ENCODE measurements at places on chromosomes 11 and 22.

GRCh38 chr11:33857933-33858371 is 33.9 kb downstream of the LMO2 start:
- DNase-seq = peak; percentile 69

GRCh38 chr11:67640021-67640757 is 626 bp upstream of the TBX10 start:
- peak; percentile 33 for DNase-seq

DNA sequence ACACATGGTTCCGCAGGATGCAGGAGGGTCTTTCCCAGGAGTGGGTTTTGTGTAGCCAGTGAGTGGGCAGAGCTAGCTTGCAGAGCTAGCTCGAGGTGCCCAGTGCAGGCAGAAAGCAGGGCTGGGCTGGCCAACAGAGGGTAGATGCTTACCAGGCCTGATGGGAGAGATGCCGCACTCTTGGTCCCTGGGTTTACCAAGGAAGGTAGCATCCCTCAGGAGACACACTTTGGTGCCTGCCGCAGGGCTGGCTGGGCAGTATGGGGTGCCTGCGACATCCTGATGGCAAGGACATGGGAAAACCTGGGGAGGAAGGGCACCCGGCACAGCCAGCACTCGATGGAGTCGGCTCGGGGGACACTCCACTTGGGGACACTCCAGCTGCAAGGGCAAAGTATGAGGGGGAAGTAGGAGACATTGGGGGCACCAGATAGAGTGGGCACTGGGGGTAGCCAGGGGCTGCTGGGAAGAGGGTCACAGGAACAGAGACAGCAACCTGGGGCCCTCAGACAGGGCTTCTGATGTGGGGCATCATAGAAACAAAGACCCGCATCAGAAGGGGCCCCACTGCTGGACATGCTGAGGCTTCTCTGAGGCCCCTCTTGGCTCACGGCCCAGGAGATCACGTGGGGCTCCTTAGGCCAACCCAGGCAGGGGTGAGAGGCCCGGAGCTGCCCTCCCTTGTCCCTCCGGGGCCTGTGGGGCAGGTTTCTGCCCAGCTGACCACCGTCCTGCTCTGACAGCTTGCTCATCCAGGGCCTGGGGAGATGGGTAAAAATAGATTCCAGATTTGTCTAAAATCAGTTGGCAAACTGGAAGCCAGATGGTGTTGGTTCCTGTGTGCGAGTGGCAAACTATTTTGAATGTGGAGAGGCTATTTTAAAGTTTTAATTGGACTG is 89.8 kb downstream of the MORC2 start:
- DNase-seq = no peak

DNA sequence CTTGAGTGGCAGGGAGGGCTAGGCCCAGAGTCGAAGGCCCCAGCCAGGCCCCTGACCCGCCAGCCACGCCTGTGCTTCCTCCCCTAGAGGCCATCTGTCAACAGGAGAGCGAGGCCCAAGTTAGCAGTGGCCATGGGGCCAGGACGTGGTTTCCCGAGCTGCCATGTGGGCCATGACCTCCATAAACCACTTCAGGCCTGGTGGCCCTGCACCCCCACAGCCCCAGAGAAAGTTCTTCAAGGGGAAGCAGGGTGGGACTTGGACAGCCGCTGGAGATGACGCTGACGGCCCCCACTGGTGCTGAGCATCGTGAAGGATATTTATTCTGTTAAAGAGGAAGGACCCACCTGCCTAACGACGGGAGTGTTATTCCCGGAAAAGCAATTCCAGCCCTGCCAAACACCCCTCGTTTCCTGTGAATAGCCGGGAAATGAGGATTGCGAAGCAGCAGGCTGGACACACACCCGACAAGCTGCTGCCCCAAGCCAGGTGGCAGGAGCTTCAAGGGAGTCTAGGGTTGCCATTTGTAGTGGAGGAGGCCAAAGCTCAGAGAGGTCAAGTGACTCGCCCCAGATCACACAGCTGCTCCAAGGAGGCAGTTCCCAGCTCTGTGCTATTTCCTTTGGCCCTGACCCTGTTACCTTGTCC is 12.8 kb downstream of the PRR5 start:
- no peak for DNase-seq

- DNase-seq = peak; percentile 59
Observed at GRCh38 chr11:8192016-8192895, 23.4 kb upstream of the RIC3 start.

DNA sequence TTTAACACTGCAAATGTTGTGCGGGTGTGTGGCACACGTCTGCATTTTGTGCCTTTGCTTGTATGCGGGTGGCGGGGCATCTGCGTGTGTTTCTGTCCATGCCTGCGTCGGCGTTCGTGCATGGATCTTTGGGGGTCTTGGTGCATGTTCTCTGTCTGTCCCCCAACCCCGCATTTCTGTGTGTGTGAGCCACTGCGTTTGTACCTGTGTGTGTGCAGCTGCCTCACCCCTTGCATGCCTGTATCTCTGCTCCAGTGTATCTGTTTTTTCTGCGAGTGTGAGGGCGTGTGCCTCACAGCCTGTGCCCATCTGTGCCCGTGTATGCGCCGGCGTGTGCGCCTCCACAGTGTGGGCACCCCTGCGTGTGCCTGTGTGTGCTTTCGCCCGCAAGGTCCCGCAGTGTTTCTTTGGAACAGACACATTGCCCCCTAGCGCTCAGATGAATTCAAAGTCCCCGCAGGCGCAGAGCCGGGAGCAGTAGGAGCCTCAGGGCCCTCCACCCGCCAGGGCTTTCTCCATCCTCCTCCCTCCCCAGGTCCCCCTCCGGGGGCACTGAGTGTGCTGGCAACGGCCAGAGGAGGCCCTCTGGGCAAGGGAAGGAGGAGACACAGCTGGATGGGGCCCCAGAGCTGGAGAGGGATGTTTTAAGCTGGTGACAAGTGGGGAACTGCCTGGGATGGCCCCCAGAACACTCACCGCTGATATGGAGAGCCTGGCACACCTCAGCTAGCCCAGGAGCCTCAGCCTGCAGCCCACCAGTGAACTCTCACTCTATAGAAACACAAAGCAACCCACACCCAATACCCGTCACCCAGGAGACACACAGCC is 3.1 kb upstream of the MN1 start:
- peak; percentile 71 for DNase-seq

DNA sequence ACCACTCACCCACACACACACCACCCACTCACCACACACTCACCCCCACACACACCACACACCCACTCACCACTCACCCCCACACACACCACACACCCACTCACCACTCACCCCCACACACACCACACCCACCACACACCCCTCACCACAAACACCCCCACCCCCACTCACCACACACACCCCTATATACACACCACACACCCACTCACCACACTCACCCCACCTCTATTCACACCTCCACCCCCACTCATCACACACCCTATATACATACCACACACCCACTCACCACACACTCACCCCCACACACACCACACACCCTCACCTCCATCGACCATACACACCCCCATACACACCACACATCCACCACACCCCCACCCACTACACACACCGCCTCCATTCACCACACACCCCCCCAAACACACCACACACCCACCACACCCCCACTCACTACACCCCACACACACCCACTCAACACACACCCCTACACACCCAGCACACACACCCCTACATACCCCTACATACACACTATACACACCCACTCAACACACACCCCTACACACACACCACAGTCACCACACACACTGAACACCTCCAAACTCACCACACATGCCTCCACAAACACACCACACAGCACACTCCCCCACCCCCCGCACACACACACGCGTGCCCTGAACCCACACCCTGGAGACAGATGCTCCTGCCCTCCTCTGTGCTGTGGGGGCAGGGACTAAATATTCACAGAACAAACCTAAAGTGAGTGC is 19.0 kb upstream of the TTLL12 start:
- no peak for DNase-seq

Measured in inflammatory macrophage treated with lipopolysaccharide for 4 hours (primary cell).